ENCODE measurements at places on chromosomes 5 and 9.

- DNase-seq, result no peak
Observed at GRCh38 chr9:130994135-130995085, 14.6 kb upstream of the LAMC3 start.

DNA sequence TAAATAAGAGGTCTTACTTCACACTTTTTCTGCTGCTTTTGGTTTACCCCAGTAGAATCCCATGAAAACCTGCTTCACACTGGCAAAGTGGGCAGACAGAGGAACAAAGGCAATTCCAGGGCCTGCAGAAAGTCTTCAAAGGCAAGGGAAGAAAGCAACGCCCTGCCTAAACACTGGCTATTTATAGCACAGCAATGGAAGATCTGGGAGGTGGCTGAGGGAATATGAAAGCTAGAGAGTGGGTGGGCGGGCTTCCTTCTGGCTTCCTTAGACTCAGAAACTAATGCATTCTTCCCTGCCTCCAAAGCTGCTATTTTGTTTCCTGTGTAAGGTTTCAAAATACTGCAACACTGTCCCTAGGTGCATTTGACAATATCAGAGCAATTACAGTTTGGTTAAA lies 46.8 kb downstream of the ELAVL2 start:
- no peak for DNase-seq

DNA sequence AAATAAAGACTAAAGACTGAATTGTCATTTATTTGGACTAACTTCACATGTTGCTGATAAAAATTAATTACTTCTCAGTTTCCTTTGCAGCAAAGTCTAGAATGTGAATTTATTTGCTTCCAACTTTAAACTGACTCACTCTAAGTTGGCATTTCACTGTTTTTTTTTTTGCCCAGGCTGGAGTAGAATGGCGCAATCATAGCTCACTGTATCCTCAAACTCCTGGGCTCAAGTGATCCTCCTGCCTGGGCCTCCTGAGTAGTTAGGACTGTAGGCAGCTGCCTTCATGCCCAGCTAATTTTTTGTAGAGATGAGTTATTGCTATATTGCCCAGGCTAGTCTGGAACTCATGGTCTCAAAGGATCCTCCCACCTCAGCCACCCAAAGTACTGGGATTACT lies 3.5 kb downstream of the CCNB1 start:
- DNase-seq, result no peak

DNA sequence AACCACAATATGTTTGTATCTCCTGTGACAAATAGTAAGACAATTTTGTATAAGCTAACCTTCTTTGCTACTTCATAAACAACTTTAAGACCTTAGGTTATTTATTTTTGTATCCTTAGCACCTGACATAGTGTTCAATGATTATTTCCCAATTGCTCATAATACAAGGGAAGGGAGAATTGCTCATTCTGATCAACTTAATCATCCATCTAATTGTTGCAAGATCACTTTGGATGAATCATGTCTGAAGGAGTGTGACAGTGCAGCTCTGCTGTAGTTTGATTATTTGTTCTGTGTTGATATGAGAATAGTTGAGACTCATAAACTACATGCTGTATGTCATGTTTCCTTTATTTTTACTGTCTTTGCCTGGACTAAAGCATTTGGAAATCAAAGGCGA lies 721.3 kb upstream of the SEMA6A start:
- no peak for DNase-seq

DNA sequence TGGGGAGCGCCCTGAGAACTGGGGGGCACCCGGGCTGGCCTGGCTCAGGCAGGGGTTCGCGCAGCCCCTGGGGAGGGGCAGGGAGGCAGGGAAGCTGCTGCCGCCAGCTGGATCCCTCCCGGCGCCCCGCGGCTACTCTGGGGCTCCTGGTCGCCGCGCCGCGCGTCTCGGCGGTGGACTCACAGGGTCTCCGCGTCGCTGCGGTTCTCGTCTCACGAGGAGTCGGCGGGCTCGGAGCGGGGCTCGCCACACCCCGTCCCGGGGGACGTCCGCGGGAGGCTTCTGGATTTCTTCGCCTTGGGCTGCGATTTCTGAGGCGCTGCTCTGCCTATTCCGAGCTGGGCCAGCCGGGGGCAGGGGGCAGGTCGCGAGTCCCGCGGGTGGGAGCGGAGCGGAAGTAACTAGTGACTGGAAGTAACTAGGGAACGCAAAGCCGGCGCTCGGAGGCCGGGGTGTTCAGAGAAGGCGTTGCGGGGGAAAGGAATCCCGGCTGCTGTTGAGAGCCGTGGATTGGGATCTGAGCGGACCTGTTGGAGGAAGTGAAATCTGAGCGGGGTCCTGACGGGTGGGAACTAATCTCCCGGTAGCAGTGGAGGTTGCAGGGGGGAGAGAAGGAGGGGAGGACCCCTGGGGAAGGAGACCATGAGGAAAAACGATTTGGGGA lies 511 bp downstream of the CYSTM1 start:
- no peak for DNase-seq

DNA sequence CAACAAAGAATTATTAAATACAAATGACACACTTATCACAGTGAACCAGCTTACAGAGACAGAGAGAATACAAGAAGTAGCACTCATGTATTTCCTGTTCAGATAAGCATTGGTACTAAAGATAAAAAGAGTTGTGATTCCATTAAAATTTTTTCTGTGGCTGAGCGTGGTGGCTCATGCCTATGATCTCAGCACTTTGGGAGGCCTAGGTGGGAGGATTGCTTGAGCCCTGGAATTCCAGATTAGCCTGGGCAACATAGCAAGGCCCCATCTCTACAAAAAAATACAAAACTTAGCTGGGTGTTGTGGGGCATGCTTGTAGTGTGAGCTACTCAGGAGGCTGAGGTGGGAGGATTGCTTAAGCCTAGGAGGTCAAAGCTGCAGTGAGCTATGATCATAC lies 32.9 kb downstream of the FCHO2 start:
- DNase-seq, result no peak

DNA sequence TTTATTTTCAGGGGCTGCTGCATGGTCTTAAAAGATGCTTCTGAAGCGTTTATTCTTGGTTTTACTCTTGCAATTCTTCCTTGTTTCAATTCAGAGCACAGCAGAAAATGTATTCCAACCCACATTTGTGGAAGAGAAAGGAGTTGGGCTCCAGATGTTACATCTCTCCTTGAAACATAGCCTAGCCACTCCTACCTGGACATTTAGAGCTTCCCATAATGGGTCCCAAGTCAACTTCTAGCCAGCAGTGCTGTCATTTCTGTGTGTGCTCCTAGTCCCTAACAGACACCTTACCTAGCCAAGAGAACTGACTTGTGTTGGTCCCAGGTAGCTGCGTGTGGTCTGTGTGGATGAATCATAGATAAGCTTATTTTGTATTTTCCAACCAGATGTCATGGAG lies 61.2 kb upstream of the ANKRD55 start:
- DNase-seq, result no peak

GRCh38 chr5:149831492-149831891 lies 101.4 kb downstream of the PPARGC1B start:
- no peak for DNase-seq

GRCh38 chr5:173591056-173591514 lies 25.4 kb downstream of the BOD1 start:
- DNase-seq, result no peak

GRCh38 chr9:92048924-92049625 lies 66.1 kb downstream of the SPTLC1 start:
- DNase-seq, result no peak

- DNase-seq, result no peak
Observed at GRCh38 chr5:60483050-60483449, 216.9 kb downstream of the DEPDC1B start.

GRCh38 chr9:77587851-77588250 lies 60.3 kb downstream of the GNA14 start:
- DNase-seq, result no peak

DNA sequence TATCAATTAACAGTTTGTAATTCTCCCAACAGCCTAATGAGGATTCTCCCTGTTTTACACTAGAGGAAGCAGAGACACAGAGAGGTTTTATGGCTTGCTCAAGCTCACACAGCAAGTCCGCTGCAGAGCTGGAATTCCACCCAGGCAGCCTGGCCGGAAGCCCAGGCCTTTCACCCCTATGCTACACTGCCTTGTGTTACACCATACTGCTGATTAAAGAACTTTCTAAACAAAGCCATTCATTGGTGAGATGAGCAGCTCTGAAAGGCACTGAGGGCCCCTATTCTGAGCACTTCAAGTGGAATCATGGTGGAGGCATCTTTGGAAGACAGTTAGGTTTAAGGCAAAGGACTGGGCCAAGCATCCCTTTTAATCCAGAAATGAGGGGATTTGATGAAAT lies 14.7 kb upstream of the LARP1 start:
- DNase-seq, result no peak

DNA sequence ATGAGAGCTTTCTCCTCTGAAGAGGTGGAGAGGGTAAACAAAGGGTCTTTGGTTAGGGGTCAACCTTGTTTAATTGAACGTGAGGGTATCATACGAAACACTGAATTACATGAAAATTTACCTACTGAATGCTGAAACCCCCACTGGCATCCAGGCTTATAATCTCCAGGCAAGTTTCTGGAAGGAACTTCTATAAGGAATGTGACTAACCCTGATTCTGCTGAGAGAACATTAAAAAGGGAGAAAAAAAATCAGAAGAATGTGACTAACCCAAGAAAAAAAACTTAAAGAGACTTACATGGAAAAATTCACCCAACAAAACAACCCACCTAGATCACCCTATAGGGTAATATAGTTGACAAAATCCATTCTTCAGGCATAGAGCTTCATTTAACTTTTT lies 55.5 kb downstream of the APC start:
- DNase-seq, result no peak

Data from esophagus squamous epithelium (tissue), 5 donors.